ENCODE measurements at places on chromosomes 16 and 17.

- DNase-seq, result no peak
These were observed 10.3 kb downstream of the KAT7 start for GRCh38 chr17:49798738-49799137.

GRCh38 chr17:73932216-73932749 lies 271.2 kb upstream of the RPL38 start:
- DNase-seq, result no peak

GRCh38 chr16:69408475-69408874 lies 15.9 kb upstream of the CYB5B start:
- no peak for DNase-seq

DNA sequence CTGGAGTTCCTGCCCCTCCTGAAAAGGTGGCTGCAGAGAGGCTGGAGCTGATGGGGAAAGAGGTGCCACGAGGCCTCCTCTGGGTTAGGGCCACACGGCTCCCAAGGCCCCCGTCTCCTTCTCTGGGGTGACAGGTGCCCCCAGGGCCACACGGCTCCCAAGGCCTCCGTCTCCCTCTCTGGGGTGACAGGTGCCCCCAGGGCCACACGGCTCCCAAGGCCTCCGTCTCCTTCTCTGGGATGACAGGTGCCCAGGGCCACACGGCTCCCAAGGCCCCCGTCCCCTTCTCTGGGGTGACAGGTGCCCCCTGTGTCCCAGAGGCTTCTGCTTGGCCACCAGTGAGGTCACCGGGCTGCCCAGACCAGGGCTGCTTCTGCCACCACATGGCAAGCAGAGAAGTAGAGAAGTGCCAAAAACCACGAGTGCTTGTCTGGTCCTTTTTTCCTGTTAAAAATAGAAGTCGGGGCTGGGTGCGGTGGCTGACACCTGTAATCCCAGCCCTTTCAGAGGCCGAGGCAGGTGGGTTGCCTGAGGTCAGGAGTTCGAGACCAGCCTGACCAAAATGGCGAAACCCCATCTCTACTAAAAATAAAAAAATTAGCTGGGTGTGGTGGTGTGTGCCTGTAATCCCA lies 4.1 kb downstream of the CAPN15 start:
- DNase-seq, result no peak

- no peak for DNase-seq
These were observed 1.1 kb downstream of the CLUAP1 start for GRCh38 chr16:3501783-3502400.

GRCh38 chr17:17872547-17873345 lies 36.0 kb upstream of the SREBF1 start:
- DNase-seq, result no peak

- DNase-seq, result no peak
These were observed 28.0 kb downstream of the ZCCHC14 start for GRCh38 chr16:87464691-87465300.

GRCh38 chr17:56350592-56350991 lies 197.3 kb downstream of the ANKFN1 start:
- no peak for DNase-seq

- DNase-seq, result no peak
These were observed 56.9 kb upstream of the LHX1 start for GRCh38 chr17:36880268-36880905.

- DNase-seq, result no peak
These were observed 34.1 kb upstream of the WWOX start for GRCh38 chr16:78065319-78065718.

- DNase-seq, result no peak
These were observed 18.4 kb downstream of the TRAP1 start for GRCh38 chr16:3698941-3699340.

GRCh38 chr17:57920916-57921703 lies 34.1 kb downstream of the CUEDC1 start:
- no peak for DNase-seq

- peak; percentile 34 for DNase-seq
These were observed 11.3 kb downstream of the CA5A start for GRCh38 chr16:87924811-87925670.

GRCh38 chr17:17742133-17742621 lies 60.9 kb downstream of the RAI1 start:
- DNase-seq, result no peak

GRCh38 chr17:3007651-3008121 lies 55.7 kb downstream of the OR1D5 start:
- no peak for DNase-seq

DNA sequence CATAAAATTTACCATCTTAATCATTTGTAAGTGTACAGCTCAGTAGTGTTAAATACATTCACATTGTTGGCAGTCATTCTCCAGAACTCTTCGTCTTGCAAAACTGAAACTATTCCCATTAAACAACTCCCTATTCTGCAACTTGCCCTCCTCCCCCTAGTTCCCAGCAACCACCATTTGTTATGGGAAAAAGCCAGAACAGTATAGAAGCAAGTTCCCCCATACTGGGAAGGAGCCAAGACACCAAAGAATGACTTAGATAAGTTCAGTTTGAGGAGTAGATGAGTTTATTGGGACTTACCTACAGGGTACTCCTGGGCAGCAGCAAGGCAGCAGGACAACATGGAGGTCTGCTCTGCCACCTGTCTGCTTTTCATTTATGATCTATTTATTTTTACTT lies 39.3 kb upstream of the TEKT1 start:
- no peak for DNase-seq

Data from NCI-H748 treated with DMSO at 0.1 percent for 48 hours (cell line).